ENCODE measurements at places on chromosomes 5 and 9.

- no peak for DNase-seq
These were observed 48.6 kb upstream of the OLFM1 start for GRCh38 chr9:135038826-135039225.

GRCh38 chr5:59275510-59276324, 617.8 kb downstream of the PDE4D start:
- DNase-seq = no peak

DNA sequence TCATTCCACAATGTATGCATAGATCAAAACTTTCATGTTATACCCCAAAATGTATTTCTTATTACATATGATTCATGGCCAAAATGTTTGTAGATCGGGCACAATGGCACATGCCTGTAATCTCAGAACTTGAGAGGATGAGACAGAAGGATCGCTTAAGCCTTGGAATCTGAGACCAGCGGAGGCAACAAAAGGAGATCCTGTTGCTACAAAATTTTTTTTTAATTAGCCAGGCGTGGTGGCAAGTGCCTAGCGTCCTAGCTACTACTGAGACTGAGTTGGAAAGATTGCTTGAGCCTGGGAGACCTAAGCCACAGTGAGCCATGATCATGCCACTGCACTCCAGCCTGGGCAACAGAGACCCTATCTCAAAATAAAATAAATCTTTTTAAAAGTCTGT, 89.9 kb downstream of the MAPKAP1 start:
- DNase-seq = no peak

DNA sequence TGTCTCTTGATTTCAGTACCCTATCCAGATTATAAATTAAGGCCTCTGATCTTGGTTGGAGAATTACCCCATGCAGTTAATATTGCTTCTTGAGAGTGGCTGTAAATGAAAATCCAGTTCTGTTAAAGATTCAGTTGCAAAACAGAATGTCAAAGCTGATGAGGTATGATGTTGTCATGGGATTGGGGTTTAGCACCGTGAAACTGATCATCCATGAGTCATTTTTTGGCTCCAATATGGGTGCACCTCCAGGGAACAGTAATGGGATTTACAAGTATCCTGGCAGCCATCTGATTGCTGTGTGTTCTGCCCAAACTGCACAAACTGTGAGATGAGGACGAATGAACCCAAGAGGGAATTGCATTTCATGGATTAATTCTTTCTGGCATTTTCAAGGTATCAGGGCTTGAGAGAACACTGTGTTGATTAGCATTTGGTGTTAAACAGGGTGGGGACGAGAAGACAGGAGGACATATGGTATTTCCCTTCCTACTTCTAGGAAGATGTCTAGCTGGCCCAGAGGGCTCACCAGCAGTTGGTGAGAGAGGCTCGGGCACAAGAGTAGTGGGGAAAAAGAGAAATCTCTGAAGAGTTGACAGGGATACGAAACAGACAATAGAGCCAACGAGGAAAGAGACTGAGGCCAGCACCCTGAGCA, 214.7 kb downstream of the GAS1 start:
- DNase-seq = peak; percentile 91

- no peak for DNase-seq
These were observed 80.1 kb upstream of the IRX4 start for GRCh38 chr5:1962619-1963355.

- DNase-seq = no peak
These were observed 16.5 kb downstream of the PRELID2 start for GRCh38 chr5:145818604-145819003.

DNA sequence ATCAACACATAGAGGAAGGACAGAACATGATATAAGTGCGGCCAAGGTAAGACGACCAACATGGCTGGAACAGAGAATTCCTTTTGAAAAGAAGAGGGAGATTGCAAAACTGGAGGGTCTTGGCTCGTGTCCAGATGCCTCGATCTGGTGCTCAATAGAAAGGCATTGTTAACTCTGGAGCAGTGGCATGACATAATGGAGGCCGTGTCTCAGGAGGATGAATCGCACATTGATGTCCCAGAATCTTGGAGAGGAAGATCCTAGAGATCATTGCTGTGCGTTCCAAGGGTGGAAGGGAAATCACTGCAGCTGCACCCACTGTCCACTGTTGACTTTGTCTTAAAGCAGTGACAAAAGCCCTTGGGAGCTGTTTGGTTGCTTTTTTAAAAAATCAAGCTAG, 30.9 kb downstream of the GRAMD2B start:
- no peak for DNase-seq

DNA sequence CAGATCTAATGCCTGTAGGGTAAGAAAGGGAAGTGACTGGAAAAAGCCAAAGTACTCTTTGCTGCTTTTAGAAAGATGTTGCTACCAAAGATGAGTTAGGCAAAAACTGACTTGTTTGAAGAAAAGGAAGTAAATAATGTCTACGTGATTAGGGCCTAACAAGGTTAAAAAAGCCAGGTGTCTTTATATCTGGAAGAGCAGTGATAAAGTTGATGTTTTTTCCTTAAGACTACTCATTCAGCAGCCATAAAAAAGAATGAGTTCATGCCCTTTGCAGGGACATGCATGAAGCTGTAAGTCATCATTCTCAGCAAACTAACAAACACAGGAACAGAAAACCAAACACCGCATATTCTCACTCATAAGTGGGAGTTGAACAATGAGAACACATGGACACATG, 13.5 kb upstream of the AMACR start:
- DNase-seq = no peak

- DNase-seq = no peak
These were observed 83.4 kb downstream of the PHF2 start for GRCh38 chr9:93659837-93660177.

- peak; percentile 41 for DNase-seq
These were observed 370.0 kb downstream of the NDUFS4 start for GRCh38 chr5:53930457-53930856.

GRCh38 chr9:117412841-117413240, 2.0 kb downstream of the ASTN2 start:
- DNase-seq = no peak

- DNase-seq = no peak
These were observed 17.2 kb upstream of the GCNT1 start for GRCh38 chr9:76441551-76442322.

DNA sequence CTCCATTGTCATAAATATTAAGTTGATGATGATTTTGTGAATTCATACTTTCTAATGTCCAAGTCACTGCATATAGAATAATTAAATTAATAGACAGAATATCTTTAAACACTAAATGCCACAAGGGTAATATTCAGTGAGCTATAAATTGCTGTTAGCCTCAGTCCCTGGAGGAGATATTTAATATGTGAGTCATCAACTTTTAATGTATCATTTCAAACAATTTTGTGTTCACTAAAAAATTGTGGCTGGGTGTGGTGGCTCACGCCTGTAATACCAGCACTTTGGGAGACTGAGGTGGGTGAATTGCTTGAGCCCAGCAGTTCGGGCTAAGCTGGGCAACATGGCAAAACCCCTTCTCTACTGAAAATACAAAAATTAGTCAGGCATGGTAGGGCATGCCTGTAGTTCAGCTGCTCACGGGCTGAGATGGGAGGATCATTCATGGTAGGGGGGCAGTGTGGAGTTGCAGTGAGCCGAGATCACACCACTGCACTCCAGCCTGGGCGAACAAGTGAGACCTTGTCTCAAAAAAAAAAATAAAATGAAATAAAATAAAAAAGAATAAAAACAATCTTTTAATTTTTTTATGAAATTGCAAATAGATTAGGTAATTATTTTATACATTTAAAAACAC, 717.3 kb upstream of the CHD1 start:
- DNase-seq = no peak
